Stimulated activated CD4-positive, alpha-beta T cell treated with anti-CD3 and anti-CD28 coated beads, Interleukin-4, amount 100 ng/mL, for 4 hours (primary cell): ENCODE measurements at places on chromosomes 6 and 20.

DNA sequence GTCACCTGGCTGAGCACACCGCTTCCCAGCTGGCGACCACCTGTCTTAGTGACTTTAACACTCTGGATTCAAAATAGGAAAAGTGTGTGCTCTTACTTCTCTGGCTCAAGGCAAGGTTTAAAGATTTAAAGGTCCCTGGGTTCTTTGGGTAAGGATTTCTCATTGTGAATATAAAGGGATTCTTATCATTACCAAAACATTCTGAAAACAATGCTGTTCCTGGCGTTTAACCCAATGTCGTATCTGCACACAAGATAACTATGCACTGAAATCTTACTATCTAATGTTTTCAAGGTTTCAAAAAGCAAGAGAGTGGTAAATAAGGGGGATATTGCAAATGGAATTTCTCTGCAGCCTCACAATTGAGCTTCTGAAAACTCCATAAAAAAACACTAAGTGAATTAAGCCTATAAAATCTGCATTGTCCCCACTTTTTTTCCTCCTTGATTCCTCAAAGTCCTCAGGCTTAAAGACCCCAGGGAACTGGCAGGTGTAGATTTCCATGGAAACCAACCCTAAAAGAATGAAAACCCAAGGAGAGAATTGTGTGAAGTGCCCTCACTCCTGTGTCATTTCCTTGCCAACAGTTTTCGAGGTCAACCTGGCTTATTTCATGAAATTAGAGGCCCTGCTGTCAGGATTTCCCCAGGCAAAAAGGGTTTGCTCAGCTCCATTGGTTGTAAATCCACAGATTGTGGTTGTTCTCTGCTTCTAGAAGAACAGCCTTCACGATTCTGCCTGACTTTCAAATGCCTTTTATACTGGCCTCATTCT, 44.0 kb downstream of the BMP2 start:
- no peak for DNase-seq

DNA sequence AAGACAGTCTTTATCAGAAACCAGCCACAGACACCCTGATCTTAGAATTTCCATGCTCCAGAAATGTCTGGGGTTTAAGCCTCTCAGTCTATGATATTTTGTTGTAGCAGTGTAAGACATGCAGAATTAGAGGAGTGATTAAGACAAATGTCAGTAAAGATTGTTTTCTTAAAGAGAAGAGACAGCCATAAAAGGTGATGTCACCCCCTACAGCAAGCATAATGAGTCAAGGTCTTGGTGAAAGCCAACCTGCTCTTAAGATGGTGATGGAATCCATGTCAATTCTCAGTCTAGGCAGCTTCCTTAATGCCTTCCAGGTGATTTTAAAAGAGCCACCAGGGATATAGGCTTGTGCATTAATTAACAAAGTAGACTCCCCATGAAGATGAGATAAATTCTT, 849.9 kb upstream of the EPHA7 start:
- no peak for DNase-seq

DNA sequence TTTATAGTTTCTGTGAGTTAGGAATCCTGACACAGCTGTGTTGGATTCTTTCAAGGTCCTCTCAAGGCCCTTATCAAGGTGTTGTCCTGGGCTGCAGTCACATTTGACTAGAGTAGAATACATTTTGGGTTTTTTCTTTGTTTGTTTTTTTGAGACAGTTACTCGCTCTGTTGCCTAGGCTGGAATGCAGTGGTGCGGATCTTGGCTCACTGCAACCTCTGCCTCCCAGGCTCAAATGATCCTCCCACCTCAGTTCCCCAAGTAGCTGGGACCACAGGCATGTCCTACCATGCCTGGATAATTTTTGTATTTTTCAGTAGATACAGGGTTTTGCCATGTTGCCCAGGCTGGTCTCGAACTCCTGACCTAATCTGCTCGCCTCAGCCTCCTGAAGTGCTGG, 15.7 kb downstream of the NFYA start:
- no peak for DNase-seq

DNA sequence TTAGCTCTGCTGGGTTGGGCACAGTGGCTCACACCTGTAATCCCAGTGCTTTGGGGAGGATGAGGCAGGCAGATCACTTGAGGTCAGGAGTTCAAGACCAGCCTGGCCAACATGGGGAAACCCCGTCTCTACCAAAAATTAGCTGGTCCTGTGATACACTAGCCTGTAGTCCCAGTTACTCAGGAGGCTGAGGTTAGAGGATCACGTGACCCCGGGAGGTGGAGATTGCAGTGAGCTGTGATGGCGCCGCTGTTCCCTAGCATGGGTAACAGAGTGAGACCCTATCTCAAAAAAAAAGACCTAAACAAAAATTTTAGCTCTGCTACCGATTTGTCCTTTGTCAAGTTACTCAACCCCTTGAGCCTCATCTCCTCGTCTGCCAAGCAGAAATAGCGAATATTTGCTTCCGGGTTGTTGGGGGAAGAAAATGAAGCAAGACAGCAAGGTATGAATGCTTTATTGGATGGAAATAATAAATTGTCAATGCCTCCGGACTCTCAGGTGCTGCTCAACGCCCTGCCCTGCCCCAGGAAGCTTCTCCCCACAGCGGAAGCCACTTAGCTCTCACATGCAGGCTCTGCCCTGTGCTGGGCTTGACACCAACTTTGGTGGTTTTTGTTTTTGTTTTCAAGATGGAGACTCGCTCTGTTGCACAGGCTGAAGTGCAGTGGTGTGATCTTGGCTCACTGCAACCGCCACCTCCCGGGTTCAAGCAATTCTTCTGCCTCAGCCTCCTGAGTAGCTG, 24.9 kb upstream of the ITCH start:
- no peak for DNase-seq

DNA sequence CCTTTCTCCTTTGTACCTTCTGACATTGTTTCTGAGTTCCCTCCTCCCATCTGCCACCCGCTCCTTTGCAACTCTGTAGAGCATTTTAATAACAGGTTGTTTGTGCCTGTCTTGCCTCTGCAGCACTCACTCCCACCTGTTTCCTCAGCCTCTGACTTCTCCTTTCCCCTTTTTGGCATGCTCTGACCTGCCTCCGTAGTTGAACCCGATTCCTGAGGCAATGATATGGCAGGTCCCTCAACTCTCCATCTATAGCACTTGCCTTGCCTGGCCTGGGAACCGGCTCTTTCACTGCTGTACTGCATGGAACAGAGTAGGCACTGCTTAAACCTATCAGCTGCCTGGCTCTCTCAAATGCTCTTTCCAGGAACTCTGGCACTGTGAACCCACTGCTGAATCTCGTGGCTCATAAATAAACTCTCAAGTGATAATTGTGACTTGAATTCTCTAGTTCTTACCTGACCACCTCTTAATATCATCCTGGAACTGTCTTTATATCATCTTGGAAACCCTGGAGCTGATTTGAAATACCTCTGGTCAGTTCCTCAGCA, 50.3 kb downstream of the UTRN start:
- no peak for DNase-seq

DNA sequence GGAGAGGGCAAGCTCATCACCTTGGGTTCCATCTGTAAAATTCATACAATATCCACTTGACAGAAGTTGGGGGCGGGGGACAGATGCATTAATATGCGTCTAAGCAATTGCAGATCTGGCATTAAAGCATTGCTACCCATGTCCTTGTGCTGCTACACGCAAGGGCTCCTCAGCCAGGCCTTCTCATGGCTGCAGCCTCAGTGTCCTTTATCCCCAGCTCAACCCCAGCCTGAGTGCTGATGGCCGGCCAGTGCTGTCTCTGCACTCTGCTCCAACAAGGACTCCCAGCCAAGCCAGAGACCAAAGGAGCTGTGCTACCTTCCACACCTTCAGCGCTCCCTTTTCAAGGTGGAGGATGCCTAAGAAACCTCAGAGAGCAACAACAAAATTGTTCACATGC, 188.5 kb upstream of the STXBP5 start:
- no peak for DNase-seq

DNA sequence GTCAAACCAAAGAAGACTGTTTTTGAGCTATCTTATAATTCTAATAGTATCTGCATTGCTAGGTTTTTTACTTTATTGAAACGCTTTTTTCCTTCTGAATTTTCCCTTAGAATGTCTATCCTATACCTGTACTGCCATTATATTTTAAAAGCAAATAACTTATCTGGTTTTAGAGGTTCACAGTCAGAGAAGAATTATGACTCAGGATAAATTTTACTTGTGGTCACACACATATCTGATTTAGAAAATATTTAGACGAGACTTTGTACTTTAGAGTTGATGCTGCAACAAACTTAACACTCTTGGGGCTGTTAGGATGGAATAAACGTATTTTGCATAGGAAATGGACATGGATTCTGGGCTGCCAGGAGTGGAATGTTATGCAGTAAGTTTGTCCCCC, 33.0 kb downstream of the LMBRD1 start:
- DNase-seq = no peak

- DNase-seq = no peak
Observed at GRCh38 chr20:47782076-47782475, 3.2 kb downstream of the SULF2 start.

GRCh38 chr6:16663901-16664300, 97.4 kb downstream of the ATXN1 start:
- no peak for DNase-seq

DNA sequence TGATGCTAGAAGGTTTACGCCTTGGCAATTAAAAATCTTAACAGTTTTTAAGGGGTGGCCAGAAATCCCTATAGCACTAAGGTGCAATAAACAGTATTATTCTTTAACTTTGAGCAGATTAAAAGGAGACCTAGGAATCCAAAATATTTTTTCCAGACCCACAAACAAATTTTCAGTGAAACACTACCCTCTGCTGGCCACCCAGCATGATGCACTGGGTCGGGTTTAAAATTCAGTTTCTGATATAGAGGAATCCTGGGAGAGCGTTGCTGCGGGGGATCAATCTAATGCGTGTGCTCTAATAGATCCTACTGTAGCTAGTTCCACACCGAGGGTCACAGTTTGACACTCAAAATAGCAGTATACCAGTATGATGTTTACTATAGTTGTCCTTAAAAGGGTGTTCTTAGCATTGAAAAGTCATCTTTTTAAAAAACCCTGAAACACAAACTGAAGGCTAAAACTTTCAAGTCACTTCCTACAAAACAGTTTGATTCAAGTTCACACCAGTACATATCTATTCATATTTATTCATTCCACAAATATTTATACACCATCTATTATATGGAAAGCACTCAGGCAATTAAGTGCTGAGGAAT, 10.2 kb downstream of the UBE3D start:
- peak; percentile 23 for DNase-seq

DNA sequence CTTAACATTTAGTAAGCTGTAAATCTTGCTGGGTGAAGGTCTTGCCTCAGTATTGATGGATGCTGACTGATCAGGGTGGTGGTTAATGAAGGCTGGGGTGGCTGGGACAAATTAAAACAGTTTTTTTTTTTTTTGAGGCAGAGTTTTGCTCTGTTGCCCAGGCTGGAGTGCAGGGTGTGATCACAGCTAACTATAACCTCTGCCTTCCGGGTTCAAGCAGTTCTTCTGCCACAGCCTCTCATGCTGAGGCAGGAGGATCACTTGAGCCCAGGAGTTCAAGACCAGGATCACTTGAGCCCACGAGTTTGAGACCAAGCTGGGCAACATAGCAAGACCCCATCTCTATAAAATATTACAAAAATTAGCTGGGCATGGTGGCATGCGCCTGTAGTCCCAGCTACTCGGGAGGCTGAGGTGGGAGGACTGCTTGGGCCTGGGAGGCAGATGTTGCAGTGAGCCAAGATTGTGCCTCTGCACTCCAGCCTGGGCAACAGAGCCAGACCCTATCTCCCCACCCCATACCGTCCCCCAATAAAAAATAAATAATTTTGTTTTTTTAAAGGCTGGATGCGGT, 67.2 kb downstream of the NCOA3 start:
- no peak for DNase-seq

DNA sequence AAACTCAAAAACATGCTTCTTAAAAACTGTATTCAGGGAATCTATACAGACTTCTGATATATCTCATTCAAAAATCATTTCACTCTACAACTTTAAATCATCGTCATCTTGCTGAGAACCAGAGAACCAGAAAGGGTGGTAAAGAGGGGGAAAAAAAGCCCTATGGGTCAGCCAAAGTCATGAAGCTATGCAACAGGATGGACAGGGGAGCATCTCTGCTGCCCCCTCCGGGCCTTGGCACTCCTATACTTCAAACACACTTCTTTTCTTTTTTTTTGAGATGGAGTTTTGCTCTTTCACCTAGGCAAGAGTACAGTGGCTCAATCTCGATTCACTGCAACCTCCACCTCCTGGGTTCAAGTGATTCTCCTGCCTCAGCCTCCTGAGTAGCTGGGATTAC, 73.5 kb upstream of the NFATC2 start:
- no peak for DNase-seq

- no peak for DNase-seq
Observed at GRCh38 chr6:170175644-170176135, 115.2 kb downstream of the DLL1 start.

DNA sequence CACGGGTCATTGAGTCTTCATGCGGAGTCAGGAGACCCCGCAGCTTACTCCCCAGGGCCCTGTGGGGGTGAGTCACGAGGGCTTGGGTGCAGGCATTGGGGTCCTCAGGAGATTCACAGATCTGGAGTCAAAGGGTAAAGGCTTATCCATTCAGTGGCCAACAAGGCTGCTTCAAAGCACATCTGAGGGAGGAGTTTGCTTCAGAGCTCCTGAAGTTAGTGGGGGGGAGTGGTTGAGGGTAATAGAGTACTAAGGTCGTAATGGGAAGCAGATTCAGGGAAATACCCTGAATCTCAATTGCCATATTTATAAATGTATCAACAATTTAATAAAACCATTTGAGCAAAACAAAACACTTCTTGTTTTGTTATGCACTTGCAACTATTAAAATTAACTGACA, 37.3 kb downstream of the SH3BGRL2 start:
- no peak for DNase-seq

- no peak for DNase-seq
Observed at GRCh38 chr6:3663081-3663480, 88.4 kb downstream of the PXDC1 start.

GRCh38 chr6:97524811-97525210, 241.8 kb upstream of the MMS22L start:
- no peak for DNase-seq

GRCh38 chr6:145427232-145427631, 308.1 kb downstream of the EPM2A start:
- DNase-seq = no peak

DNA sequence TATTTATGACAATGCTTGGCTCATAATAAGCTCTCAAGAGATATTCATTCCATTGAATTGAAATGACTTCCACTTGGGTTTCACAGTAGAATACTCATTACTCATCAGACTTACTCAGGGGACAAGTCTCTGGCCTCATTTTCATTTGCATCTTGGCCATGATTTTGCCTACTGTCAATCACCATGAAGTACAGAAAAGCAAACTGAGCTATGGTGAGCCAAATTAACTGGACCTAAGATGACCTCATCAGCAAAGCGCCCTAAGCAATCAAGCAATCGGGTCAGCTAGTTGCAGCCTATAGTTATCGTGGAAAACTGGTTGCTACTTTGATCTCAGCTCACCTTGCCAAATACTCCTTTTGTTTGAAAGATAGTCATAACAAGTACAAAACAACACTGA, 494.7 kb upstream of the SLC35B3 start:
- DNase-seq = no peak

- no peak for DNase-seq
Observed at GRCh38 chr6:5152460-5152859, 67.3 kb downstream of the PPP1R3G start.

GRCh38 chr20:58749979-58750378, 57.4 kb downstream of the NPEPL1 start:
- DNase-seq = no peak

- DNase-seq = no peak
Observed at GRCh38 chr20:59949911-59950310, 8.3 kb upstream of the CDH26 start.
